Hippocampal formation (tissue), 2 donors: ENCODE measurements at places on chromosomes 2 and 18.

GRCh38 chr2:239826786-239827522 lies 198.2 kb downstream of the NDUFA10 start:
- DNase-seq = no peak

- DNase-seq = no peak
Observed at GRCh38 chr2:159561242-159561641, 55.1 kb downstream of the BAZ2B start.

GRCh38 chr2:42918671-42919318 lies 126.4 kb upstream of the HAAO start:
- no peak for DNase-seq

GRCh38 chr18:22250591-22250996 lies 81.2 kb downstream of the GATA6 start:
- DNase-seq = no peak

DNA sequence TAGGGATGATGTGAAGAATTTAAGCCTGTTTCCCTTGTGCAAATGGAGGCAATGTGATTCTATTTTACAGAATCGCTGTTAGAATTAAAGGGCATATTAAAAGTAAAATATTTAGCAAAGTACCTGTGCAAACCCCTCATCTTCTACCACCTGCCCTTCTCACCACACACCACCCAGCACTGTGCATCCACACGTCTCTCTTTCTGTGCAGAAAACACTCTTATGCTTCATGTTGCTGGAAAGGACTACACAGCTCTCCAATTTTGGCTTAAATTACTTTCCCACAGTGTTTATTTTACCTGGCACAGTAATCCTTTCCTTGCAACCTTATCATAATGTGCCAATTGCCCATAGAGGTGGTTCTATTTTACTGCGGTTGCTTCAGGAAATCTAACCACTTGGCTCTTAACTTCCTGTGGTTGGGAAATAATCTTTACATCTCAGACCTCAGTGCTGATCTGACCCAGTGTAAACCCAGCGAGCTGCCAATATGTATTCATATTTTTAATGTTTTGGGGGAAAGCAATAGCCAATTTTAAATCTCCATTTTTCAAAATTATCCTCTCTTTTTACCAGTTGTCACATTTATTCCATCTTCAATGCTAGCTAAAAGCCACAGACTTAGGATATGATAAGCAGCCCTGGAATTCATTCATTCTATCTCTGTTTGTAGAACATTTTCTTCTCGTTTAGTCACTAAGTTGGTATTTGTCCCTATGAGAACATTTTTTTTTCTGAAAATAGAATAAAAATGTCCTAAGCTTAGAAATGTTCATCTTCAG lies 250.9 kb downstream of the DSEL start:
- no peak for DNase-seq

DNA sequence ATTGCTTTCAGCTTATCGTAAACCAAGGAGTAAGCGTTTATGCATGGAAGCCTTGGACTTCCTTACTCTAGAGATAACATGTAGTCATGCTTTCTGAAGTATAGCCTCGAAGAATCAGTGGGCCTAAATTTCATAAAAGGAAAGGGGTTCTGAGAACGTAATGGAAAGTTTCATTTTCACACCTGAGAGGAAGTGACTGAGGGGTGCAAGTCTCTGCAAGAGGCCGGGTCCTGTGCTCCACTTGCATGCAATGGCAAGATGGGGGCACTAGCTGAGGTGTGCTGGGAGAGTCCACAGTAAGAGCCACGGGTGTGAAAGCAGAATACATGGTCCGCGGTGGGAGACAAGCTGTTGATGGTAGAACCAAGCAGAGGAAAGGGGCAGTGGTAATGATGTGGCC lies 36.5 kb upstream of the C1D start:
- DNase-seq = no peak
